GM20000 (cell line): ENCODE measurements at places on chromosomes 5 and 9.

- no peak for DNase-seq
Observed at GRCh38 chr9:88075506-88075905, 62.8 kb downstream of the SPATA31C2 start.

DNA sequence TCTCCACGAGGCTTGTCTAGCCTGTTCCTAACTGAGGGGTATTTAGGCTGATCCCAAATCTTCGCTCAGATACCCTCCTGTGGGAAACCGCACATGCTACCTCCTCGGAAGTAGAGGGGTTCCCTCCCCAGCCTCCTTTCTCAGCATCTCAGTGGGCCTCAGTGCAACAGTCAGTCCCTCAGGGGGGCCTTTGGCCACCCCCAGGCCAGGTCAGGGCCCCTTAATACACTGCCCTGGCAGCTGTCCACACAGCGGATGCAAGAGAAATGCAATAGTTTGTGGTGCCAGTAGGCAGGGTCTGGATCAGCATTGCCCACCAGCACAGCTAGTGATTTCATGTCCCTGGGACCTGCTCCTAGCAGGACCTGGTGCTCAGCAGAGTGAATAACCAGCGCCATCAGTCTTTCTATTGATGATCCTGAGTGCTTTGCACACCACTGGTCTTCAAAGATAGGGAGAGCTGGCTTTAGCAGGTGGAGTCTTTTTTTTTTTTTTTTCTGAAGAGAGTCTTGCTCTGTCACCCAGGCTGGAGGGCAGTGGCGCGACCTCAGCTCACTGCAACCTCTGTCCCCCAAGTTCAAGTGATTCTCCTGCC, 7.5 kb downstream of the PLPP7 start:
- no peak for DNase-seq

- DNase-seq, result peak; percentile 72
Observed at GRCh38 chr9:34500623-34501267, 22.0 kb downstream of the ENHO start.

DNA sequence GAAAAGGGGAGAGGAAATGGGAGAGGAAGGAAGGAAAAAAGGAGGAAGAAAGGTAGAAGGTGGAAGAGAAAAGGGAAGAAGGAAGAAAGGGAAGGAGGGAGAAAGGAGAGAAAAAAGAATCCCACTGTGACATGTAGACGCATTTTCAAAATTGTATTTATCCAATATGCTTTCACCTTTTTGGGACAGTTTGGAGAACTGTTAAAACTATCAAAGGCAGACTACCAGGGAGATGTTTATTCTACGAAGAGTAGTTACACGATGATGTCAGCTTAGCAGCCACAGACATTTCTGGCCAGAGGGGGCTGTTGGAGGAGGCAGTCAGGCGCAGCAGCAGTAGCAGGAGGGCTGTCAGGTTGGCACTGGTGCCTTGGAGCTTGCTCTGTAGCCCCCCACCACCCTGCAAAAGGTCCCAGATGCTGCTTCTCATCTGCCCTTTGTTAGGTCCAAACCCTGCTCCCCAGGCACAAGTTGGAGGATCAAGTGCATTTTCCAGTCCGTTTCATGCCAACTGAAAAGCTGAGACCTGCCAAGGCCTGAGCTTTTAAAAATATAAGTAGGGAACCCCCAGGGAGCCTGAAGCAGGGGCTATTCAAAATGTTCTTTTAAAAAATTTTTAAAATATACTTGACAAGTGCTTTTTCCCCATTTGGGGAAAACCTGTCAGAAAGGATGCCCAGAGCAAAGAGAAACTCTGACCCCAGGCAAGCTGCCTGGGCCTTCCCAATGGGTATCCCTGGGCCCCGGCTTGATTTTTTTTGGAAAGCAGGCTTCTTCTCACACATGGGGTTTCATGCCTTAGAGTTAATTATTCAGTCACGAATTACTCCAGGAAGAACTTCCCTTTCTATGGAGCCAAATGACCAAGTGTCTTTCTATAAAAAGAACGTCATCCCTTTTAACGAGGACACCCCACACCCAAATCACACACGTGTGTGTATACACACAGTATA, 203.3 kb downstream of the SLIT3 start:
- no peak for DNase-seq

GRCh38 chr9:3080951-3081350, 237.1 kb upstream of the PUM3 start:
- DNase-seq, result no peak

DNA sequence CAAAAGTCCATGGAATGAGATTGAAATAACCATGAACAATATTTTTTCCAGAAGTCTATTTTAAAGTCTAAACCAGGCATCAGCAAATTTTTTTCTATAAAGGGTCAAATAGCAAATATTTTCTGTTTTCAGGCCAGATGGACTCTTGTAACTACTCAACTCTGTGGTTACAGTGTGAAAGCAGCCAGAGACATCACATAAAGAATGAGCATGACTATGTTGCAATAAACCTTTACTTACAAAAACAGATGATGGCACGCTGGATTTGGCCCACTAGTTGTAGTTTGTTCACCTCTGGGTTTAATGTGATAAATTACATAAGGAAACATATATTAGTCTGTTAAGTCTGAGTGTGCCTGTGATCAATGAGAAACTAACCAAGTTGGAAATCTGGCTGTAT, 319.2 kb downstream of the TRPM3 start:
- no peak for DNase-seq

GRCh38 chr9:37262410-37262809, 142.0 kb downstream of the ZCCHC7 start:
- DNase-seq, result no peak

GRCh38 chr5:78993165-78993564, 8.1 kb upstream of the ARSB start:
- no peak for DNase-seq

- no peak for DNase-seq
Observed at GRCh38 chr9:89425024-89425805, 72.7 kb downstream of the SEMA4D start.

DNA sequence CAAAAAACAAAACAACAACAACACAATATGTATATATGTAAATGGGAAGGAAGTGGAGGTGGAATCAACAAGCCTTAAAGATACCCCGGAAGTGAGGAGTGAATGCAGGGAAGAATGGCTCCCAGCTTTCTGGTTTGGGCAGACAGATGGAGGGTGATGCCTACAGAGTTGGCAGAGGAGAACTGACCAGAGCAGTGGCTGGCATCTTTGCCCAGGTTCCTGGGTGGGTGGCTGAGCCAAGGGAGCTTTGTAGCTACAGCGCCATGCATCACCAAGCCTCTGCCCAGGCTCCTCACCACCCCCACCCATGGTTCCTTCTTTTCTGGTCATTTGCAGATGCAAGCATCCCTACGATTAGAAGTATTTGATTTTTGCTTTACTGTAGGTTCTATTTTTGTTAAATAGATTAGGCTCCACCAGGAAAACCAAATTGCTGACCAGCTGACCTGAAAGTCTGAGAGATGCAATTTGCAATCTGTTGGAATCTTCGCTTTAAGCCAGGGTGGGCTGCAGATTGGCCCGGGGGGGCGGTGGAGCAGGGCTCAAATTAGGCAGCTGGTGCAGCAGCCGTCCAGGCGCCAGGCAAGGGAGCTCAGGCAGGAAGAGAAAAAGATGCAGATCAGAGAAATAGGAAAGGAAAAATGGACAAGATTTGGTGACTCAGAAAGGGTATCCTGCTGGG, 163.3 kb upstream of the TBC1D2 start:
- DNase-seq, result no peak

DNA sequence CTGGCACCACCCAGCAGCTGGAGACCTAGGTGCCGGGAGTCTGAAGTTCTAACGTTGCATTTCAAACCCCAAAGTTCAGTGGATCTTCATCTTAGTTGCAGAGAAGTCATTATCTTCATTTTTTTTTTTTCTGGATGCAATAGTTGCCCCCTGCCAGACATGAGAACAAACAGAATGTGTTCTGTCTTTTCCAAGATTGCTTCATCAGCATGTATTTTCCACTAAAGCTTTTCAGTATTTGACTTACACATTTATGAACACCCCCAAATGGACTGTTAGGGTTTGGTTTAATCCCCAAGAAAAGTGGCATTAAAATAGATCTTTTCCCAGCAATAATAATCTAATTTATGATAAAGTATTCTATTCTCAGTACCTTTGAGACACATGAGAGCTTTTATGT, 135.2 kb upstream of the OSMR start:
- DNase-seq, result no peak

- no peak for DNase-seq
Observed at GRCh38 chr9:4883326-4883873, 90.7 kb downstream of the RCL1 start.

DNA sequence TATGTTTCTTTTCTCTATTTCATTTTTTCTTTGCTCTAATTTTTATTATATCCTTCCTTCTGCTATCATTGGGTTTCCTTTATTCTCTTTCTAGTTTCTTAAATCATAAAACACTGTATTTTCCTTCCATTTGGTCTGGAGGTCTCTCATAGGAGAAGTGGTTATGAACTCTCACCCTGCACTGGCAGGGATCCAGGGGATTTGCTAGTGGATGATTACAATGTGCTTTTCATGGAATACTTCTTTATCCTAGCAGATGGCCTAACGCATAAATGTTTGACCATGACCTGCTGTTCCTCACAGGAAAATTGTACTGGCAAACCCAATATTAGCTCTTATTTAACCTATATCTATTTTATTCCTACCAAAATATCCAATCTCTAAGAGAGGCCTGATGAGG, 31.5 kb upstream of the SGCD start:
- no peak for DNase-seq

- DNase-seq, result no peak
Observed at GRCh38 chr5:154570572-154571324, 92.7 kb upstream of the HAND1 start.

GRCh38 chr5:105773241-105773640, 1897.5 kb downstream of the EFNA5 start:
- DNase-seq, result no peak

- DNase-seq, result no peak
Observed at GRCh38 chr5:53045263-53045662, 56.1 kb downstream of the ITGA2 start.

DNA sequence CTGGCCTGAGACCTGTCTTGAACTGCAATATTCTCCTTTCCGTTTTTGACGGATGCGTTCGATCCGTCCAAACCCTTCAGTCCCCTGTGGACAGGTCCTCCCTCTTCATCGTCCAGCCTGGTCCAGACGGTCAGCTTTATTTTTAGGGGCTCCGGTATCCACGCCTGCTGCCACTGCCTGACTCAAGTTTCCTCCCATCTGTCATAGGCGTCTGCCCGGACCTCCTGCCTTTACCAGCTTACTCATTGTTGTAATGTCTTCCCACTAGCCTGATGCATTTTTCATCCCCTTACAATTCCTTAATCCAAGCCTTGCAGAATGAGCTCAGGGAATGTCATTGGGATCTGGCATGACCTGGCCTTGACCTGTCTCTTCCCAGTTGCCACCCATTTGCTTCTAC, 145.8 kb downstream of the TENT4A start:
- DNase-seq, result no peak

GRCh38 chr5:5383461-5383860, 39.0 kb upstream of the ICE1 start:
- DNase-seq, result no peak

DNA sequence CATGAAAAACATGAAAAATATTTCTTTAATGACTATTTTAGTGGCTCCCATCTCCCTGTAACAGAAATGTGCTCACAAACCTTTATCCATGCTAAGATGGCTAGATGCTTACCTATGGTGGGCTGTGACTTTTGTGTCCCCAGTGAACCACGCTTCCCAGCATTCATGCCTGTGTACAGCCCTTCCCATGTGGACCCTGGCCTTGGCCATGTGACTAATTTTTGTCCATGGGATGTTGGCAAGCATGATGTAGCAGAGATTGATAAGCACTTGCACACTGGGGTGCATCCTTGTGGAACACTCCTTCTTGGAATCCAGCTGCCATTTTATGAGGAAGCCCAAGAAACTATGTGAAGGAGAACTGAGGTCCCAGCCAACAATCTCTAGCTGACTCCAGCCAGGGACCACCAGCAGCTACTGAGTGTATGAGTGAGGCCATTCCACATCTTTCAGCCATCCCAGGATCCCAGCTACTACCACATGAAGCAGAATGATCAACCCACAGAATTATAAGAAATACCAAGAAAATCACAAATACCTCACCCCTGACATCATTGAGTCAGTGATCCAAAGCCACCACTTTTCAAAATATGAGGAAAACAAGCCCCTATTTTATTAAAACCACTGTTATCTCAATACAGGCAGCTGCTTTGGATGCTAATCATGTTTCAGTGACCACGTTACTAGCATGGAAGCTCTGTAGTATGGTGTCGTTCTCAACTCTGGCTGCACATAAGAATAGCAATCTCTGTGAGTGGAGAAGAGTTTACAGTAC, 16.1 kb upstream of the RAI14 start:
- no peak for DNase-seq

DNA sequence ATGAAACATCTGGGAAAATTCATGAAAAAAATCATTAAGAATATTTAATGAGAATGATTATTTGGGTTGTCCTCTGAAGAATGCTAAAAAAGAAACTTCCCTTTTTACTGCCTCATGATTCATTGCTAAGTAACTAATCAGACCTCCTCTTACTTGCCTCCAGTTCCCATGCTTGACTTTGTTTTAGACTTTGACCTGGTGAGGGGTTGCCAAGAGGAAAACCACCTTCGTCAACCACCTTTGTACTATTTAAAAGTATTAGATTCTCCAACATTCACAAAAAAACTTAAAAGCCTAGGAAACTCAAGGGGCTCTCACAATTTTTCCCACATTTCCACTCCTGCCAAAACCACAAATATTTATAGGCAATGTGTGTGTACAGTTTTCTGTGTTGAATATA, 115.2 kb upstream of the ST8SIA4 start:
- DNase-seq, result no peak

- DNase-seq, result no peak
Observed at GRCh38 chr5:109849478-109850088, 159.9 kb downstream of the MAN2A1 start.

- no peak for DNase-seq
Observed at GRCh38 chr9:131310833-131311554, 21.5 kb downstream of the PLPP7 start.

DNA sequence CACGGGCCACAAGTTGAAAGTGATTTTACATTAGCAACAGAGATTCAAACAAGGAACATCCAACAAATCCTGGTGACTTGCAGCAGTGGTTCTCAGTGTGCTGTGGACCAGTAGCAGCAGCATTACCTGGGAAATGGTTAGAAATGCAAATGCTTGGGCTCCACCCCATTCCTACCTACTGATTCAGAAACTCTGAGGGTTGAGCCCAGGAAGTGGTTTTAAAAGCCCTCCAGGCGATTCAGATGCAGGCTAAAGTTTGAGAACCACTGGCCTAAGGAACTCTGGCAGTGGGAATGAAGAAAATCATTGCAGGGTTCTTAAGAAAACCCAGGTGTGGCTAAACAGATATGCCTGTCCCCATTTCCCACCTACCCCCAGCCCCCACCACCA, 398.8 kb downstream of the ENC1 start:
- no peak for DNase-seq

- no peak for DNase-seq
Observed at GRCh38 chr9:79663878-79664277, 92.1 kb downstream of the TLE4 start.

GRCh38 chr9:83930881-83931280, 9.6 kb upstream of the KIF27 start:
- no peak for DNase-seq

GRCh38 chr9:14710804-14711203, 11.7 kb downstream of the CER1 start:
- DNase-seq, result no peak

- DNase-seq, result no peak
Observed at GRCh38 chr9:82903503-82903902, 159.4 kb downstream of the RASEF start.
